ENCODE measurements at places on chromosomes 4 and X.

DNA sequence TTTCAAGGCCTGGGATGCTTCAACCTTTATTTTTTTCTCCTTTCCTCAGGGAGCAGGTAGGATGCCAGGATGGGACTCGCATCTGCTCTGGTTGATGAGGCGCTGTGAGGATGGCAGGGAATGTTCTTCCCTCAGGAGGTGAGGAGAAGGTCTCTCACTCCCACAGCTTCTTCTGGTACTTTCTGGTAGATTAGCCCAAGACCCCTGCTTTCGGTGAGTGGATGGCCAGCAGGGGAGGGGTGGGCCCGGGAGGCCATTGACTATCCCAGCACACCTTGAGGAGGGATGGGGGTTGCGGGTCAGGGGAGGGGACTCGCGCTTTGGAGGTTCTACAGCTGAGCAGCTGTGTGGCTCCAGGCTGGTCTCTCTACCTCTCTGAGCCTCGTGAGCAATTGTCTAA, 14.8 kb downstream of the CYTL1 start:
- DNase-seq = no peak

DNA sequence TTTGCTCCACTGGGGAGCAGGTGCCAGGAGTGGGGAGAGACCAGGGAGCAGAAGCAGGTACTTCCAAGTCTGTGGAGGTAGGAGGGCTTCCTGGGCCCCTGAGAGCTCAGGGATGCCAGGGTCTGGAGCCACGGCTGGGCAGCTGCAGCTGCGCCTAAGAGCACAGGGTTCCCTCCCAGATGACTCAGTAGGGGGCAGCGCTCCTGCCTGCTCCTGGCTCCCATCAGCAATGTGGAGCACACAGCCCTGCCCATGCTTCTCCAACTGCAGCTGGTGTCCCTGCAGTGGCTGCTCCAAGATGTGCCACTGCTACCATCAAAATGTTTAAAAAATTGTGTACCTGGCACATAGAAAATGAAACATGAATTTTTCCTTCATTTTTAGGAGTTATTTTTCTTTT, 1028.2 kb downstream of the PCDH7 start:
- DNase-seq = no peak

DNA sequence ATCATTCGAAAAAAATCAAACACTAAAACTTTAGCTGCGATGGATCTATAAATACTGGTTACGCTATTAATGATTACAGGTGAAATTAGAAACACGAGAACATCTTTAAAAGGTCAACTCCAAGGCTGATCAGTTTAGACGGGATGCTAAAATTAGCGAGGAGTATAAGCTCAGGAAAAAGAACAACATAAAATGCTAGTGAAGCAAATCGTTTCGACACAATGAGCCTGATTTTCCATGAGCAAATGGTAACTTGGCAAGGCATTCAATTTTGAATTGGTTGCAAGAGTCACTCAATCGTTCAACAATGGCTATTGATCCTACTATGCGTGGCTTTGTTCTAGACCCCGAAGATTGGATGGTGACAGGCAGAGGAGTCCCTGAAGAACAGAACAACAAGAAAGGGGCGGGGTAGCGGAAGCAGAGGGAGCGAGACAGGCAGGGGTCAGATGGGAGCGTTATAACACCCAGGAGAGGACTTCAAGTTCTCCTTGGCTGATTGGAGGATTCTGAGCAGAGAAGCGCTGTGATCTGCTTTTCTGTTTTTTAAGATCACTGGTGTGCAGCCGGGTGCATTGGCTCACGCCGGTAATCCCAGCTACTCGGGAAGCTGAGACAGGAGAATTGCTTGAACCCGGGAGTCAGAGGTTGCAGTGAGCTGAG, 146.5 kb downstream of the RBM47 start:
- DNase-seq = no peak

DNA sequence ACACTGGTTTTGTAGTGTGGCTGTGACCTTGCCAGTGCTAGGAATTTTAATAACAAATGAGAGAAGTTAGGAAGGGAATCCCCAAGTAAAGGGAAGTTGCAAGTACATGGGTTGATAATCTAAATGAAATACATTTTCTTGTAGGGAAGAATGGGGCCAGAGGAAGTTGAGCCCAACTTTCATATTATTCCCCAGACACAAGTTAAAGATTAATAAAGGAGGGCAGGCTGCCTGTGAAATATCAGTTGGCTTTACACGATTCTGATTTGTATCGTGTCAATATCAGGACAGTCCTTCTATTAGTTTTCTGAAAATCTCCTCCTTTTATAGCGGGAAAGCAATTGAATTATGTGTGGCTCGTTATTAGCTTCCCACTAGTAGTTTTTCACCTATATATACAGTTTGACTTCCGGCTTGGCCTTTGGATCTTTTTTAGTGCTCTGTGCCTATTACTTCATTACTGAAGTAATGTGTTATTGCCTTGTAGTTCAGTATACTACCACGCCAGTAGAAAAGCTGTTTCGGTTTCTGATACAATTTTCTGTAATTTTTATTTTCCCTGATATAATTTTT, 1.7 kb downstream of the PDLIM5 start:
- DNase-seq = no peak

DNA sequence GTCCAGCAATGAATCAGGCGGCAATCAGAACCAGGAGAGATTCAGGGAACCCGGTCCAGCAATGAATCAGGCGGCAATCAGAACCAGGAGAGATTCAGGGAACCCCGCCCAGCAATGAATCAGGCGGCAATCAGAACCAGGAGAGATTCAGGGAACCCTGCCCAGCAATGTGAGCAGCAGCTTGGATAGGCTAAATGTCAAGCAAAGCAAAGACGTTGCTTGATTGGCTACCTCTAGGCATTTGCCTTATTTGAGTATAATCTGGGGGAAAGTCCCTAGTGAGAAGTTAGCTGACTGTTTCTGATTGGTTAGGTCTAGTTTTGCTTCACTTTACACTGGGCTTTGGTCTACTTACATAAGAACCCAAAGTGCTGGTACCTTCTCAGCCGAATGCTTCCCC, 1212.2 kb upstream of the TENM3 start:
- DNase-seq = no peak

- DNase-seq = no peak
Observed at GRCh38 chr4:113325876-113326615, 276.6 kb downstream of the ANK2 start.

- no peak for DNase-seq
Observed at GRCh38 chr4:165079476-165079875, 25.8 kb downstream of the TRIM75 start.

DNA sequence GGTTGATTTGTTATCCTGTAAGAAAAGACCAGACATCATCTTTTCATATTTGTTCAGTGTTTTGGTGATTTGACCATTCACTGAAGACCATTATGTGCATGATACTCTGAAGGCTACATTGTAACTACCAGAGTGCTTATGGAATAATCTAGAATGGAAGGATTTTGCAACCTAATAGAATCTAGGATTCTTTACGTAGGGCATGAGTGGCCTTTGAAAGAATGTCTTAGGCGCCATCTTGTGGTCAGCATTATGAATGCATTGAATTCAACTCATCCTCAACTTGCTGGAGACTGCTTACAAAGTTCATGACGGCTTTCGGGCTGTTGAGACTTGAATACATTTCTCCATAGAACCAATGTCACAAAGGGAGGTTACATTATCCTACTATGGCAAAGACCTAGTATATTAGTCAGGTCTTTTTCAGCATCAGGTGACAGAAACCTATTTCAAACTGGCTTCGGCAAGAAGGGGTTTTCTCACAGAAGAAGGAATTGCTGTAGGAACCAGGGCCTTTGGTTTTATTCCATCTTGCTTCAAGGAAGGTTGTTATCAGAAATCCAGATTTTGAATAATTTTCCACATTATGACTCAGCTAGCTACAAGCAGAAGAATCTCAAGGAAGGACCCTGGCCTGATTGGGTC, 104.1 kb downstream of the GPAT3 start:
- peak; percentile 80 for DNase-seq

DNA sequence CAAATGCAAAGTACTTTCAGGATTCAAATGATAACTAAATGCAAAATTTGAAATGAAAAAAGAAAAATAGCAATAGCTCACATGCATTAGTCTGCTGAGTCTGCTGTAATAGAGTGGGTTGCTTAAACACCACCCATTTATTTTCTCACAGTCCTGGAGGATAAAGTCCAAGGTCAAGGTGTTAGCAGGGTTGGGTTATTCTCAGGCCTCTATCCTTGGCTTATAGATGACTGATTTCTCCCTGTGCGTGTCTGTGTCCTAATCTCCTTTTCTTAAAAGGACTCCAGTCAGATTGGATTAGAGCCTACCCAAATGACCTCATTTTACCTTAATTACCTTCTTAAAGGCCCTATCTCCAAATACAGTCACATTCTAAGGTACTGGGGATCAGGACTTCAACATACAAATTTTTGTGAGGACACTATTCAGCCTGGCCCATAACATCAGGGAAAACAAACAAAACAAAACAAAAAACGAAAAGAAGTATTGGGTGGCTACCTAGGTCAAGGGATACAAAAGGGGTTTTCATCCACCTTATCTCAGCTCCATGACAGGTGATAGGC, 6.3 kb upstream of the TBL1X start:
- no peak for DNase-seq

GRCh38 chr4:109846395-109847098, 1.4 kb upstream of the LRIT3 start:
- DNase-seq = no peak

- DNase-seq = no peak
Observed at GRCh38 chrX:2284601-2285000, 216.2 kb downstream of the DHRSX start.

DNA sequence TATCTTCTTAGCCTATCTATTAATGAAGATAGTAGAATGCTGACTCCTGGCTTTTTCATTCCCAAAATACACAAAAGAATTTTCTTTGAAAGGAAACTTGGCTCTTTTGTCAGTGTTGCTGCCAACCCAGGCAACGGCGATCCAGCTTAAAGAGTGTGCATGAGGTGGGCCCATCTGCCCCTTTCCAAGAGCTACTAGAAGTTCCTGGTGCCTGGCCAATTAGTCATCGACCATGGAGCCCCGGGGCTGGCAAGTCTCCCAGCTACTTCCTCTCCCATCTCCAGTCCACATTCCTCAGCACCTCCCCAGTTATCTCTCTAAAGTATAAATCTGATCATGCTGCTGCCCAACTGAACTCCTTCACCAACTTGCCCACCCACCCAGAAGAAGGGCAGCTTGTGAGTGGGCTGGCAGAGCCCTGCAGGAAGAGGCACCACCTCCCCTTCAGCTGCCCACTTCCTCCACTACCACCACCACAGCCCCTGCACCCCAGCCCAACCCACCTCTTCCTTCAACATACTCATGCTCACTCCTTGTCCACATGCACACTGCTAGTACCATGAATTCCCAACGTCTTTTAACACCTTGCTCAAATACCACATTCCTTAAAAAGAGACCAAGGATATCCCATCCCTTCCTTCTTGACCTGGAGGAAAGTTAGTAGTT, 158.2 kb upstream of the MAP3K15 start:
- DNase-seq = no peak

- DNase-seq = no peak
Observed at GRCh38 chr4:102815981-102816380, 11.4 kb downstream of the UBE2D3 start.

DNA sequence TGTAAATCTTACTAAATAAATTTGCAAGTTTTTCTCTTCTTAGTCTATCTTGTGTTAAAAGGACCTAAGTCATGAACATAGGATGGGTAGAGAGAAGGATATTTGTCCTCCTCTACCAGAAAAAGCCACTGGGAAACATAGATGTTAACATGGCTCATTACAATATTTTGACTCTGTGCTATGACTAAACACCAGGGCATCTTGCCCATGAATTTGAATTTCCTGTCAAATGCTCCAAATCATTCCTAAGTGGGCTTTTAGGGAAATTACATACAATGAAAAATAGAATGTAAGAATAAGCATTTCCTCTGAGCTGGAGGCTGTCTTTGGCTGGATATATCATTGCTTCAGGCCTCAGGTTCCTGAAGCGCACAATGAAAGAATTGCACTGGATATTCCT, 39.1 kb downstream of the ANOS1 start:
- DNase-seq = no peak

DNA sequence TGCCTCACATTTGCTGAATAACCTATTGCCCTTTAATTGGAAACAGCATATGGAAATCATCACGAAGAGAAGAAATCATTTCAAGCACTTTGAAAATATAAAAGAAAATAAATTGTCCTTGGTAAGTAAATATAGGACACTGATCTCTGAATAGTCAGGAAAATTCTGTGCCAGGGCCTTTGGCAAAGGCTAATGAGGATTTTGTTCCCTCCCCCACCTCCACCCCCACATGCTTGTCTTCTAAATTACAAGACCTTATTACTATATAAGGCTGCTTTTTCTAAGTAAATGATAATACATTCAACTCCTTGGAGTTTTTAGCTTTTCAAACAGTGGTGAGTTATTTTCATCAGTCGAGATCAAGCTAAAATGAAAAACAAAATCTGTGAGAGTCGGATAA, 15.8 kb downstream of the SYNPO2 start:
- DNase-seq = no peak

DNA sequence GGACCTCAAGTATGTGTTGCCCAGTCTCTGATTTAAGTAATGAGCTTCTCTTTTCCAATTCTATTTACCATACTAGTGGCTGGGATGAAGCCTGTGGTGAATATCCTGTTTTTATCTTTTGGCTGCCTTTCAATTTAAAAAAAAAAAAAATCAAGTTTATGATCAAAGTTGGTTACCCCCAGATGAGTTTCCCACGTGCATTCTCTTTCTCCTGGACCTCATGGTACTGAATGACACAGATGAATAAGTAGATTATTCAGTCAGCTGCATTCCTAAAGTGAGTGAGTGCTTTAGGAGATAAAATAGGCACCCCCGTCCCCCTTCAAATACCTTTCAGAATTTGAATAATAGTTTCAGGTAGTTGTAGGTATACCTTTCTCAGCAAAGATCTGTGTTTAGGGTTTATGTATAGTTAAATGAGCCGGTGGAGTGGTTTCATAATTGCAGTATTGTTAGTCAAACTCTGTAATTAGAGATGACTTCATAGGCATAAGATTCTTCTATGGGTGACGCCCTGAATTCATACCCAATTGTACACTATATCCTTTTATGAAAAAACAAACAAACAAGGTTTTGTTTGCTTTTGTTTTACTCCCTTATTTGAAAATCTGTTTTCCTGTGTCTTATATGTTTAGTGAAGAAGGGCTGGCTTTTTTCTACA, 41.9 kb downstream of the PLS3 start:
- no peak for DNase-seq

GRCh38 chrX:129984111-129984958, 1.9 kb downstream of the BCORL1 start:
- DNase-seq = peak; percentile 4

DNA sequence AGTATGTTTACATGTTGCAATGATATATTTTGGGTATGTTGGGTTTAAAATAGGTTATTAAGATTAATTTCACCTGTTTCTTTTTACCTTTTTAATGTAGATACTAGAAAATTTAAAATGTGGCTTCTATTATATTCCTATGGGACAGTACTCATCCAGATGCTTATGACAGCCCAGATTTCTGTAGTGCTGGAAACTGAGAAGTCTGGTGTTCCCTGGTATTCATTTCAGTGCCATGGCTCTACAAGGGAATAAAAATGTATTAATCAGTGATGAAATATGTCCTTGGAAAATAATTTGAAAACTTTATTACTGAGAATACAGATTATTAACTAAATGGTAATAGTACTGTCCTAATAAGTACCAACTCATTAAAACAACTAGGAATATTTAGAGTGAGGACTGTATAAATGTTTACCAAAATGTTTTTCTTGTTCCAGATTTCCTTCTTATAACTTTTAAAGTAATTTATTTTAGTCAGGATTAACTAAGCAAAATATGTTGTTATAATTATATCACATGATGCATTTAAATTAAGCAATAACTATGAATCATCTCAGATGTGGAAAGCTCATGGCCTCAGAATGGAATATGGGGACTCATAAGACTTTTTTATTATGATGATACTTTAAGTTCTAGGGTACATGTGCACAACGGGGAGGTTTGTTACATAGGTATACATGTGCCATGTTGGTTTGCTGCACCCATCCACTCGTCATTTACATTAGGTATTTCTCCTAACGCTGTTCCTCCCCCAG, 25.3 kb downstream of the ARHGAP24 start:
- no peak for DNase-seq
